ENCODE measurements at places on chromosomes 3 and 15.

GRCh38 chr3:59612444-59612715 lies 562.6 kb upstream of the CFAP20DC start:
- DNase-seq, result no peak

DNA sequence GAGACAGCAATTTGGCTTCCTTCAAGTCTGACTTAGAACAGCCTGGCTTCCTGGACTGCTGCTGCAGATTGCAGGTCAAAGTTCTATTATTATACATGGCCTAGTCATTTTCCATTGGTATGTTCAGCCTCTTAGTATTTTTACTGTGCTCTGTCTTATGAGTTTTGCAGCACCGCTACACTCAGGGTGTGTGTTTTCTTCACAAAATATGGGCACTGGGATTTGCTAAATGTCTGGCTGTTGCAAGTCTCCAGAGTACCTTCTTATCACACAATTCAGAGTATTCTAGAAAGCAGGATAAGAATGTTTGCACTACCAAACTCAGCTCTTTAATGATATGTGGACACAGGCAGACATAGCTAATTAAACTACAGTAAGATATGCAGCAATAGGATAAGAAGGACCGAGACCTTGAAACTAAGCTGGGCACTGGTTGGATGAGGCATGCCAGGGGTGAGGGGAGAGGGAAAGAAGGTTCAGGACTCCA lies 203.0 kb upstream of the PDZRN3 start:
- no peak for DNase-seq

- no peak for DNase-seq
These were observed 42.2 kb downstream of the ILDR1 start for GRCh38 chr3:121979734-121980449.

DNA sequence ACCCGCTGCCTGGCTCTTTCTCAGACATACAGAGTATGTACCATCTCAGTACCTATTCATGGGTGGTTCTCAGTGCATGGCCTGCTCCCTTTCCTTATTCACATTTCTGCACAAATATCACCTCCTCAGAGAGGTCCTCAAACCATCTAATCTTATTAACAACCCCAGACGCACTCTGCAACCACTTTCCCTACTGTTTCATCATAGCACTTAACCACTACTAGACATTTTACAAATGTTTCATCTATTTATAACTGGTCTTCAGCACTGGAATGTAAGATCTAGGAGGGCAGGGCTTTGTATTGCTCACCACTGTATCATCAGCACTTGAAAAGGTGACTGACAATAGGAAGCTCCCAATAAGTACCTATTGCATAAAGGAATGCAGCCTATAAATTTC lies 45.1 kb downstream of the TNIK start:
- no peak for DNase-seq
